Fibroblast of skin of left biceps (primary cell): ENCODE measurements at places on chromosomes 6 and 20.

DNA sequence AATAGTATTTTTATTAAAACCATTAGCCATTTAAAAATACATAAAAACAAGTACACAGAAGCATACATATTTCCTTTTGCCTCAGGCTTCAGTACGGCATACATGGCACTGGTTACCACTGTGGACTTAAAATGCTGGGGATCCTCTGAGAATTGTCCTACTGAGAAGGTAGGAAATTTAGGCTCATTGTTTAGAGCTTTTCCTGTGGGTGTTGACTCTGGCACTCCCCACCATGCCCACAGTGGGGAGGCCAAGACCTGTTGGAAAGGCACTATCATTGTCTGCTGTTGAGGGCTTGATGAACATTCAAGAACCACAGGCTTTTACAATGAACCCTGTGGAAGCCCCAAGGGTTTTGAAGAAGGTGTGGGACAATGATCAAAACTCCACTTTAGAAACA, 473.4 kb downstream of the BTBD3 start:
- DNase-seq: no peak

DNA sequence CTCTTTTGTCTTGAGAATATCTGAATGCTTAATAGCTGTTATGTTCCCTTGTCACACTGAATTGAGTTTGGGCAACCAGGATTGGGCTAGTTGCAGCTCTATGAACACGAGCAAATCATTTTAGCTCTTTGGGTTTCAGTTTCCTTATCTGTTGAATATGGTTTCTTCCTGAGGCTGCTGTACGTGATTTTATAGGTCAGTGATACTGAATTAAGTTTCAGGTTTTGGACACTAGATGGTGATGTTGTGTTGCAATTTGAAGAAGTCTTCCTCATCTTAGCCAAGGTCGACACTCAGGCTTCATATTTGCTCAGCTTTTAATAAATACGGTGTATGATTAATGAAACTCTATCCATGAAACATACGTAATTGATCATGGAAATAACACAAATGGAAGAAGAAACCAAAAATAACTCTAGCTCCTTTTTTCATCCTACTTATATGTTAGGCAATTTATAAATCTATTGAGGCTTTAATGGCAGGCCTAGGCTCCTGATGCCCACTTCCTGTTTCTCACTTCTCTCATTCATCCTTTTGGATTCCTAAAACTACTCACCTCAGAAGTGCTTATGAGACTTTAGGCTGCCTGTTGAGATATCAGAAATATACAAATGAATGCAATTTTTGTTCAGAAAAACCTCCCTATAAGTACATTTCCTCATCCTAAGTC, 354.1 kb upstream of the MAP3K7 start:
- DNase-seq: peak; percentile 26

DNA sequence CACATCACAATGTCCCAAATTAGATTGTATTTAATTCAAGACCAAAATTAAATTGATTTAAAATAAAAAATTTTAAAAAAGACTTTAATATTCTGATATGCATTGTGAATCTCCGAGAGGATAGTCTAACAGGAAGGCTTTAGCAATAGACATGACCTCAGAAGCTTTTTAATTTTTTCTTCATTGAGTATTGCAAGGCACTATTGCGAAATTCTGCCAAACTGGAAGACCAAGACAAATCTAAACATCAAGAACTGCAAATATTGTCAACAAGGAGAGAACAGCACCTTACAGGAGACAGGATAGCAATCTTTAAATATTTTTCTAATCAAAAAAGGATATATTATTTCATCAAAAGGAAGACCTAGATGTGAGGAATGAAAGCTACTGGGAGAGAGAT, 56.9 kb downstream of the BMP5 start:
- no peak for DNase-seq

GRCh38 chr20:8662433-8662954, 406.4 kb upstream of the PLCB4 start:
- DNase-seq: no peak

DNA sequence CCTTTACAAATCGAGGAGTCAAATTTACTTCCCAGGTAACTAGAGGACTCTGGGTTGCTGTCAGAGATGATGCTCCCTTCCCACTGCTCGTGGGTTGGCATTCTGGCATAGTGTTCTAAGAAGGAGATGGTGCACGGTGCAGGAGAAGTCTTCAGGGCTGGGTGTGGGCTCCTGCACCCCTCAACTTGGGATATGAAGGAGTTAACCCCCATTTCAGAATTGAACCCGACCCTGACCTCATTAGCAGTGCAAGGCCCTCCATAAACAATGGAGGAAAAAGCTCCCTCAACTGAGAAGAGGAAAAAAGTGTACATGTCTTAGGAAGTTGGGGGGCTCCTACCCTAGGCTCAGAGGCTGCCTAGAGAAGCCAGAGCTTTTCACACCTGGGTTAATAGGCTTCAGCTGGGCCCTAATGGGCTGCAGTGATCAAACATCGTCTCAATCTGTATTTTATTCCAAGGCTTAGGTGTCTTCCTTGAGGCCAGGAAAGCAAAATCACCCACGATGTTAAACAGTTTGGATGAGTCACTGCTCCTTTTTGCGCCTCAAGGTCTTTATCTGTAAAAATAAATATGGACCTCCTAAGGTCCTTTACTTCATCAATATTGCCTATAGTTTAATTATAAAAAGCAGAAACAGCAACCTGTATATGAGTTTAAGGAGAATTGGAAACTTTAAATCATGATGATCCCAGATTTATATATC, 29.4 kb downstream of the TFAP2B start:
- DNase-seq: no peak

DNA sequence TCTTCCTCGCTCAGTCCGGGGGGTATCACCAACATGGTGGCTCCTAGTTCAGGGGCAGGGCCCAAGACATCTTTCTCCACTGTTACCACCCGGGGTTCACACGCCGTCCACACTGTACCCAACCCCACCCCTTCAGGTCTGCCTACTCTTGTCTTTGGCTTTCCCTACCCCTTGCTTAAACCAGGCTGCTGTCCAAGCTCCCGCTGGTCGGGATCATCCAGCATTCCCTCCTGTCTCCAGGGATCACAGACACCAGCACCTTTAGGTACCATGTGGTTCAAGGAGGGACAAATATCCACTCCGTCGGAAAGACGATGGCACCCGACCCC, 395 bp downstream of the NELFE start:
- no peak for DNase-seq

- no peak for DNase-seq
Observed at GRCh38 chr6:167005350-167006159, 6.4 kb downstream of the CEP43 start.

- DNase-seq: no peak
Observed at GRCh38 chr20:46940616-46941015, 46.0 kb downstream of the EYA2 start.

GRCh38 chr6:43517505-43518357, 842 bp downstream of the POLR1C start:
- DNase-seq: no peak

GRCh38 chr20:51697096-51697826, 70.9 kb downstream of the ATP9A start:
- no peak for DNase-seq

GRCh38 chr6:138498629-138499302, 528 bp downstream of the NHSL1 start:
- no peak for DNase-seq

DNA sequence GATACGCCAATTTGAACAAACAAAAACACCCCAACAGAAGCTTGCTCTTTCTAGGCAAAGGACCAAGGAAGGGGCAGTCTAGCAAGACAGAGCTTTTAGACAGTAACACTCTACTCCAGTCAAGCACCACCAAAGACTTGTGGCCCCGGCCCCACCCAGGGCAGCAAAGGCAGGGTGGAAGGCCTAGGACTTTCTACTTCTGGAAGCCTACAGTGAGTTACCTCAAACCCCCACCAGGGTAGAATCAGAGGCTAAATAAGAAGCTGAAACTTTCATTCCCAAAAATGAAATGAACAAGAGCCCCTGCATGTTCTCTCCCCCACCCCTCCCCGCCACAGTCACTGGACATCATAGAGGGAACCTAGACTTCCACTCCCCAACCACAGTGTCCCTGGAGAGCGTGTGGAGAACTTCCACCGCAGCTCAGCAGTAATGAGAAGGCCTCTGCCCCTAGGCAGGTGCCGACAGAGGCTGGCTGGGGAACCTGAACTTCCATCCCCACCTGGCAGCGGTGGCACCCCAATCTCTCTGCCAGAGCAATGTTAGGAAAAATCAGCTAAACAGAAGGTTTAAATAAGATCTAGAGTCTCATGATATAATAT, 40.0 kb downstream of the KATNA1 start:
- no peak for DNase-seq

GRCh38 chr20:23143986-23144690, 58.0 kb upstream of the CD93 start:
- DNase-seq: no peak

GRCh38 chr20:39264506-39265172, 302.5 kb downstream of the DHX35 start:
- DNase-seq: peak; percentile 21

DNA sequence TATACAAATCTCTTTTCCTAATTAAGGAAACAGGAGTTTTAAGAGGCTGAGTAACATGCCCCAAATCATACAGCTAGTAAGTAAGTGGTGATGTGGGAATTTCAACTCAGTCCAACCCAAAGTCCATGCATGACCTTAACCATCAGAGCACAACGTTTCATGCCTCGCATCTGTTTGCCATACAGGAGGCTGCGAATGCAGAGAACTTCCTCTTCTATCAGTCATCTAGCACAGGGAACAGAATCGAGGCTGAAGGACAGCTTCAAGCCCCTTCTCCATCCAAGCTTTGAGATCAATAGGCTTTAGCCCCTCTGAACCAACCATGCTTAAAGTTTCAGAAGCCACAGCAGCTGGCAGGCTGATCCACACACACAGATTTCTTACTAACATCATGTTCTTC, 113.2 kb downstream of the MAFB start:
- no peak for DNase-seq

- peak; percentile 38 for DNase-seq
Observed at GRCh38 chr20:11274141-11274594, 600.4 kb upstream of the JAG1 start.

- DNase-seq: no peak
Observed at GRCh38 chr20:25623225-25623735, 534 bp downstream of the NANP start.

DNA sequence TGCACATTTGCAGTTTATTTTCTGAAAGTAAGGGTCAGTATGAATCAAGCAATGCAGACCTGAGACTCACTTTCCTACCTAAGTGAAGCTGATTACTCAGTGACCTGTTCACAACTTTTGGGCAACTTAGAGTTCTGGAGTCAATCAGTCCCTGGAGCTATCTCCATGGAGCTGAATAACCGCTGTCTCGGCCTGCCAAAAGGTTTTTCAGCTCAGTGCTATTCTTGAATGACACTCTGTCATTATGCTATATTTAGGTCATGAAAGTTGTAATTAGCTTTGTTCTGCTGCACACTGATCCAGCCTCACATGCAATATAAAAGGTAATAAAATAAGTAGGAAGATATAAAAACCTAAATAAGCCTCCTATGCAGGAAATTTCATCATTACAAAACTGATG, 356.0 kb downstream of the BMP2 start:
- DNase-seq: no peak

DNA sequence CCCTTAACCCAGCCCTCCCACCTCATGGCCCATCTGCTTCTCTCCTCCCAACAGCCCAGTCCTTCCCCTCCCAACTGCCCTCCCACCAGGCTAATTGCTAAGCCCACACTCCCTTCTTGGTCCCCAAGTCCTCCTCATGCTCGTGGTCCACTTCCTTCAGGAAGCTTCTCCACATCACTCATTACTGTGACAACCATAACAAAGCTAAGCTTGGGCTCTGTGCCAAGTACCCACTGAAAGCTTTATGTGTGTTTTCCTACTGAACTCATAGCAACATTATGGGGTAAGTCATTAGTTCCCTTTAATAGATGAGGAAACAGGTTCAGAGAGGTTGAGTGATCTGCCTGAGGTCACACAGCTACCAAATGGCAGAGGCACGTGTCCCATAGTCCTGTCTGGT, 16.2 kb downstream of the FRS3 start:
- DNase-seq: no peak

DNA sequence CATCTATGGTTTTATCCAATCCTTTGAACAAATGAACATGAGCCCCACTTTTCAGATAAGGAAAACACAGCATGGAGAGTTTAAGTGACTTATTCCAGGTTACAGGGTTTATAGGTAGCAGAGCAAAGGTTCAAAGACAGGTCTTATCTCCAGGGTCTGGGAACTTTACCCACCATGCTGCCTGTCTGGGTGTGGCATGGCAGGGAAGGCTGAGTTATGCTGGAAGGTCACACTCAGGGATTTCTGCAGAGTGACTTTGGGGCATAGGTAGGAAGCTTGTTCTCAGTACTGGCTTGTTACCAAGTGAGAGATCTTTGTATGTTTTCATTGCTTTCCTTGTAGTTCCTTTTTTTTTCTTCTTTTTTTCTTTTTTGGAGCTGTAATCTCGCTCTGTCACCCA, 1.8 kb downstream of the ZNF831 start:
- DNase-seq: no peak

GRCh38 chr6:114030767-114031166, 59.8 kb upstream of the HDAC2 start:
- no peak for DNase-seq

- DNase-seq: no peak
Observed at GRCh38 chr6:124792386-124792785, 169.9 kb upstream of the RNF217 start.

DNA sequence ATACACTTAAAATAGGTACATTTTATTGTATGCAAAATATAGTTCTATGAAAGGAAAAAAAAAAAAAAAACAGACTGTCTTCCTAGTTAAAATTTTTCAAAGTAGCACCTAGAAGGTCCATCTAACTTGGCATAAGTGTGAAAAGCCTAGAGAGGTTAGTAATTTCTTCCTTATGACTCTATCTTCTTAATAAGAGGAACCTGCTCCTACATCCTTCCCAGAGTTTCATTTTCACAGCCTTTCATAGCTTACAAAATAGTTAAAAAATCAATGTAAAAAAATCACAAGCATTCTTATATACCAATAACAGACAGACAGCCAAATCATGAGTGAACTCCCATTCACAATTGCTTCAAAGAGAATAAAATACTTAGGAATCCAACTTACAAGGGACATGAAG, 28.8 kb downstream of the OGFRL1 start:
- DNase-seq: no peak

DNA sequence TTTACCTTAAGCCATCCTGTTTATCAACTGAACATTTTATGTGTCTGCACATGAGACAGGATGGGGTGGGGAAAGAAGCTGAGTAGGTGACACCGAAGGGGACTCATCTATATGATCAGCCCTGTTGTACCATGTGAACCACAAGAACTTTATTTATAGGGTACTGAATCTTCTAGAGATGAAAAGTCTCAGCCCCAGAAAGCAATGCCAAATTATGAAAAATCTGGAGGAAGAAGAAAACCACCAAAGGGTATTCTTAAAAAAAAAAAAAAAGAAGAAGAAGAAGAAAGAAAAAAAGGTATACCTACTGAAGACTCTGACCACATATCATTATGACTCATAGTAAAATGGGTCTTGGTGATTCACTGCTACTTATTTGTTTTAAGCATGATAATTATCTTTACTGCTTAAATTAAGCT, 39.8 kb upstream of the HBS1L start:
- DNase-seq: no peak
